ENCODE measurements at places on chromosomes 7 and 10. TPM values are rescaled to one million over a fixed set of nuclear protein-coding genes. Genes with fewer than 3 reads are reported as not detected.
A peak's percentile ranks its signal among the peaks of the same experiment; 100 is the strongest.

GRCh38 chr10:85319826-85320225 is 991.4 kb downstream of the CCSER2 start:
- no peak for DNase-seq

The ERVW-1 gene
- polyA plus RNA-seq, result not detected

DNA sequence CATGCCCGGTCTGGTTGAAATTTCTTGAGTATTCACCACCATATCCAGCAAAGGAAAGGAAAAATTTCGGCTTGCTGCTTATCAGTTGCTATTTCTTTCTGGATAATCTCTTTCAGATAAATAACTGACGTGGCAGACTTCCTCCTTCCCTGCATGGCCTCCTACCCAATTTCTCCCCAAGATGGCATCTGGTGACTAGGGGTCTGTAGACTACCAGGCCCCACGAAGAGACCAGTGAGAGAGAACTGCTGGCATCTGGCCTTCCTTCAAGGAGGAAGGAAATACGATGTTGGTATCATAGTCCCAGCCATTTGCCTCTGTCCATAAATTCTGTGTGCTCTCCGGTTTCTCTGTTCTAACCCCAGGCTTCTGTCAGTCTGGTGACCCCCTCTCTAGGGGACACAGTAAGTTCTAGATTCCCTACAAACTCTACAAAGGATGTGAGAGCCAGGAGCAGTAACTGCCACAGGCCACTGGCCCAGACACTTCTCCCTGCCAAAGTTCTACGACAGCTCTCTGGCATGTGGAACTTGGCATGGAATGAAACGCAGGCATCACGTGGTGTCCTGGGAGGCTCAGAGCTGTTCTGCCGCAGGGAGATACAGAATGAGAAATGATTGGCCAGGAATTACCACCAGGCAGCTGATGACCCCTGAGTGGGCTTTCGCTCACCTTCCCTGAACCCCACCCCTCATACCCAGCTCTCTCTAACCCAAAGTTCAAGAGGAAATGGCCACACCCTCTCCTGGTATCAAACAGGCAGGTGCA is 30.0 kb upstream of the MSRB2 start:
- peak; percentile 27 for DNase-seq

- no peak for DNase-seq
These were observed 169.1 kb downstream of the PTEN start for GRCh38 chr10:88032566-88032965.

GRCh38 chr7:74020390-74020789 is 7.6 kb upstream of the ELN start:
- DNase-seq, result no peak

- no peak for DNase-seq
These were observed 122.3 kb upstream of the CARD11 start for GRCh38 chr7:3165681-3166580.

DNA sequence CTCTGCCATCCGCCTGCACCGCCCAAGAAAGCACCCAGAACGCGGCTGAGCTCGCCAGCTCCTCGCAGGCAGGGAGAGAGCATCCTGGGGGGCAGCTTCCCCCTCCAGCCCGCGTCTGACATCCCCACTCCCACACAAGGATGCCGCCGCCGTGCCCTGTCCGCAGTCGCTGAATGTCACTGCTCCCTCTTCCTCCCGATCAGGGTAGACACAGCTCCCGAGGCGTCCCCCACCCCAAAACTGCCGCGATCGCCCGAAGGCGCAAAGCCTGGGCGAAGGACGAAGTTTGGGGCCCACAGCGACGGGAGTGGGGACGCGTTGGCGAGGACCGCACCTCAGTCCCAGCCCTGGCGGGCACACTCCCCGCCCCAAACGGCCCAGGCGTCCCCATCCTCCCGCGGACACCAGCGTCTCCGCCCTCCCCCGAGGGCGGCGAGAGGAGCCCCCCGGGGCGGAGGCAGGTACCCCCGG is 1.5 kb upstream of the KAT6B start:
- no peak for DNase-seq

DNA sequence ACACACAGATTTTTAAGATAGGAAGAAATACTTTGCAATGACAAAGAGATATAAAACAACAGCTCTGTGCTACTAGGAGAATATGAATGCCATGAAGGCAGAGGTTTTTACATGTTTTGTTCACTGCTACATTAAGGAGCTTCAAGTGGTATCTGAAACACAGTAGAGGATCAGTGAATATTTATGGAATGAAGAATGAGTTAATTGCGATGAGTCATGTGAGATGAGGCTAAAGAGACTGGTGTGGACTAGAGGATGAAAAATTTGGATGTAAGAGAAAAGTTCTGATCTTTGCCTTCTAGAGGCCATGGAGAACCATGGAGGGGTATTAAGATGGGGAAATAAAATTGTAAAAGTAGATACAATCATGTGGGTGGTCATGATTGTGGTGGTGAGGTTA is 434.2 kb downstream of the PHTF2 start:
- DNase-seq, result peak; percentile 21

- DNase-seq, result peak; percentile 77
These were observed 67.7 kb downstream of the TACR2 start for GRCh38 chr10:69348816-69349541.

DNA sequence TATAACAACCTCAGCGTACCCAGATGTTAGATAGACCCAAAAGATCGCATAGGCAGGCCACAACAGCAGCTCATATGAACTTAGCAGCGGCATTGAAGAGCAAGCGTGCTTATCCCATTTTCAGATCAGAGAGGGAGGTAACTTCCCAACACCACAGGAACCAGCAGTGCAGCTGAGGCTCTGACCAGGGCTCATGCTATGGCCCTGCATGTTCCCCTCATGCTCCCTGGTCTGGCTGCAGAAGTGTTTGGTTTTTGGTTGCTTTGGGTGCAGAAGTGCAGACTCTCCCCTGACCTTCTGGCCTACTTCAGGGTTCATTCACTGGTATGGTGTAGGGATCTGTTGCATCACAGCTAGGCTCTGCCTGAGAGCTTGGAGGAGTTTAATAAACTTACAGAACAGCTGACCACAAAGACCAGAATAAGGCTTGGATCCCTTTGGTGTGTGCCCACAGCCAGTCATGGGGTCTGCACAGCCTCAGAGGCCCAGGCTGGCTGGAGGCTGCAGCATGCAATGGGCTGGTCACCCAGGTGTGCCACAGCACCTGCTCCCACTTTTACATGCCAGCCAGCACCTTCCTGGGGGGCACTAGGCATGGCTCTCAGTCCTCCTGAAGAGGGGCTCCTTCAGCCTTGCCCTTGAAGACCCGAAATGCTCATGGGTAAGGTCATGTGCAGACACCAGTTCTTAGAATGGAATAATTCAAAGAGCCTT is 9.1 kb upstream of the CXCL12 start:
- no peak for DNase-seq

- DNase-seq, result no peak
These were observed 433.6 kb downstream of the ACTR3B start for GRCh38 chr7:153193144-153193595.

DNA sequence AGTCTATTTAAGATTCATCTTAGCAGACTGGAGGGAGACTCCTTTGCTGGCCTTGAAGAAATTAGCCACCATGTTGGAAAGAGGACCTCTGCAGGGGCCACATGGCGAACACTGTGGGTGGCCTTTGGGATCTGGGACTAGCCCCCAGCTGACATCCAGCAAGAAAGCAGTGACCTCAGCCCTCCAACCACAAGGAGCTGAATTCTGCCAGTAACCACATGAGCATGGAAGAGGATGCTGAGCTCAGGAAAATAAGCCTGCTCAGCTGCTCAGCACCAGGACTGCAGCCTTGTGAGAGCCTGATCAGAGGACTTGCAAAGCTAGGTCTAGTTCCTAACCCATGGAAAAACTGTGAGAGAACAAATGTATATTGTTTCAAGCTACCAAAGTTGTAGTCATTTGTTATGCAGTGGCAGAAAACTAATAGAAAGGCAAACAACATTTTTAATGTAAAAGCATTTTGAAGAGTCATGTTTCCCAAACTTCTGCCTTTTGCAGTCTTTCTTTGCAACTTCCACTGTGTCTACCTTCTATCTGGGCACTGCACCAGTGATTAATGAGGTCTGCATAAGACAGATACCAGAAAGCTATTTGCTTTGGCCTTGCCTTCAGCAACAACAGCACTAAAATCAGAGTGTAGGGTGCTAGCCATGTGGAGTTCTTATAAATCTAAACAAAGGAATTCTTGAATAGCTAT is 183.7 kb downstream of the FGFR2 start:
- no peak for DNase-seq

GRCh38 chr7:2097492-2097891 is 135.3 kb downstream of the MAD1L1 start:
- DNase-seq, result no peak

GRCh38 chr7:157228864-157229422 is 90.2 kb downstream of the UBE3C start:
- no peak for DNase-seq

DNA sequence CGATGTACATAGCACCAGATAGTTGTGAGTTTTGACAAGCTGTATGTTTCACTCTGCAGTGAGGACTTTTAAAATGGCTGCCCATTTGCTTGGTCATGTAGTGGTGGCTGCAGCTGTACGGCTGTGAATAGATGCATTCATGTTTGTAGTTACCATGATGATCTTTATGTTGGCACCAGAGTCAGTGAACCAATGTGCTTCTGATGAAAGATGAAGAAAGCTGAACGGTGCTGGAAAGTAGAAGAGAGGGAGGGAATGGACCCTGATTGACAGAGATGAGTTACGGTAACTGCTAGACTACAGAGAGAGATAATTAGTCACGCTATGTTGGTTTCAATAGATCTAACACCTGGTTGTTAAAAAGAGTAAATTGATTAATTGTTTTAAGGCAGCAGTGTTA is 256.8 kb downstream of the CELF2 start:
- DNase-seq, result no peak
